ENCODE measurements at places on chromosomes 4 and X.
A peak's percentile ranks its signal among the peaks of the same experiment; 100 is the strongest.

DNA sequence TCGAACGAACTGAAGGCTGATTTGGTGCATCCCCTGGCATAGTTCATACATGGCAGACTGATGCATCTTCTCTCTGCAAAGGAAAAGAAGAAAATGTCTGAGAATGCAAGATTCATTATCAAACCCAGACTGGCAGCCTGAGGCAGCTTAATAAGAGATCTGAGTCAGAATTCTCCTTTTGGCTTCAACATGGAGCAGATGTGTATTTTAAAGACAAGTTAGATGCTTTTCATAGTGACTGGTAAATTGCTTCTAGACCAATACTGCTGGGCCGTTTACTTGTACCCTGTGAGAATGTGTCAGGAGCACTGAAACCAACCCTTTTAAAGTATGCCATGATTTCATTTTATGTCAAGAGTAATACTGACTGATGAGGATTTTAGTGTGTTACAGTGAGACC lies 322.0 kb downstream of the NR3C2 start:
- DNase-seq, result no peak

DNA sequence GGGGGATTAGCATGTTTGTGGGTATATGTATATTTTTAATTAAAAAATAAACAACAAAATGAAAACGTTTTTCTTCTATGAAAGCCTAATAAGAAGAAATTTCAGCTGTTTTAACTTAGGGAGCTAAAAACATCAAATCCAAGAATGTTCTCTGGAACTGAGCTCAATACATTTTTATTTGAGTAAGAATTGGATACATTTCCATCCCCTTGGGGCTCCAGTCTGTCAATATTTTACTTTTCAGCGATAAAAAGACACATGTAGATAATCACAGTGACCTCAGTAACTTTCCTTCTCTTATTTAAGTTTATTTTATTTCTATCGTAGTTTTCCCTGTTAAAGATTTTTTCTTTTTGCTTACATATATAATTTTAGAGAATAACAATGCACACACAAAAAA lies 59.3 kb downstream of the ELOVL6 start:
- DNase-seq, result no peak

GRCh38 chr4:85823295-85823694 lies 348.3 kb downstream of the ARHGAP24 start:
- DNase-seq, result no peak

DNA sequence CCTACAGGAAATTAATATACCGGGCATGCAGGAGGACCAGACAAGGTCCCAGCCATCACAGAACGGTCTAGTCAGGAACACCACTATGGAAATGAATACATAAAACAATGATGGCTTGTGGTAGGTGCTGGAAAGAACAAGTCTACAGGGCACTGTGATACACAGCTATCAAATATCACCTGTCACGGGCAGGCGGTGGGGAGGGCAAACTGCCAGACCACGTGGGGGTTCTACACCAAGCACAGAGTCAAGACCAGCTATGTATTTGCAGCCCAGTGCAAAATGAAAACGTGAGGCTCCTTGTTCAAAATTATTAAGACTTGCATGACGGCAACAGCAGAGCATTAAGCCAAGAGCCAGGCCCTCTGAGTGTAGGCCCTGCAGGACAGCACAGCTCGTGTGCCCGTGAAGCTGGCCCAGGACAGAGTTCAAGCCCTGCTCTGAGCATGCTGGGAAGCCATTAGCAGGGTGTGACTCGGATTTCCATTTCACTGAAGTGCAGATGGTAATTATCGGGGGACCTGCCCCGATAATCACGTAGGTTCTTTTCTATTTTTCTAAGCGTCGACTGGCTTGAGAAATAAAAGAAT lies 83.6 kb downstream of the JAKMIP1 start:
- no peak for DNase-seq

DNA sequence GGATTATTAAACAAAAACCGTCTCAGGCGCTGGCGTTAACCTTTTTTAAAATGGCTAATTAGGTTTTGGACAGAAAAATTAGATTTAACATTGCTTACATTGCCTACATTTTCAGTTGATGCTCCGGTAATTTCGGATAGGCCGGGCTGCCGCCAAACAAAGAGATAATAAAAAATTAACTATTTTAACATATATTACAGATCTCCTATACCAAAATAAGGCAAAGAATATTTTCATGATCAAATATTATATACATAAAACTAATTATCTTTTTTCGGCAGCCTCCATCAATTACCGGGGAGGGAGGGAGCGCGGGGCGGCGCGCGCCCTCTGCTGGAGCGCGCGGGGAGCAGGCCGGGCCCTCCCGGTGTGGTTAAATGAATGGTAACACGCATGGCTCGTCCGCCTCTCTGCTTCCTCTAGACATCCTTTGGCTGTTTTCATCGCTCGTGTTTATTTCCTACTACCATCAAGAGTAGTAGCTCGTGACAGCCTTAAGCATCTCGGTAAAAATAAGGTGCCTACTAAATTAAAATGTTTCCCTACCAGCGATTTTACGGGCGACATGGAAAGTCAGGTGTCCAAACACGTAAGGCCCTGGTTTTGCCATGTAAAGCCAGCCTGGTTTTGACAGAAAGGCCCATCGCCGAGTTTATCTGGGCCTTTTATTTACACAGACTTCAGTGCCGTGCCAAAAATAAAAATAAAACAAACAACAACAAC lies 52.4 kb upstream of the TMEM33 start:
- peak; percentile 64 for DNase-seq

DNA sequence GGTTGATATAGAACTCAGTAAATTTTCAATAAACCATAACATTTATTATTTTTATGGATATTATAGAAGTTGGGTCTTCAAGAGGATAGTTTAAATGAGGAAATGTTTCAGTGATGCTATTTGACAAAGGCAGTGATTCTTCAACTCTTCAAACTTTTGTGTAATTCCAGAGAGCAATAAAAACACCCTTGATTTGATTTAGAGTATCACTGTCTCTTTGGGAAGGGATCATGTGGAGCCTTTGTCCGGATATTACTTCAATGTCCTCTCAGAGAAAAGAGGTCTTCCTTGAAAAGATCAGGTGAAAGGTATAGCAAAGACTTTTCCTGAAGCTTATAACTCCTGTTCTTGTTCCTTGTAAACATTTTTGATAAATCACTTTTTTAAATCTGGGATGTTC lies 23.3 kb downstream of the GLRA3 start:
- DNase-seq, result no peak

DNA sequence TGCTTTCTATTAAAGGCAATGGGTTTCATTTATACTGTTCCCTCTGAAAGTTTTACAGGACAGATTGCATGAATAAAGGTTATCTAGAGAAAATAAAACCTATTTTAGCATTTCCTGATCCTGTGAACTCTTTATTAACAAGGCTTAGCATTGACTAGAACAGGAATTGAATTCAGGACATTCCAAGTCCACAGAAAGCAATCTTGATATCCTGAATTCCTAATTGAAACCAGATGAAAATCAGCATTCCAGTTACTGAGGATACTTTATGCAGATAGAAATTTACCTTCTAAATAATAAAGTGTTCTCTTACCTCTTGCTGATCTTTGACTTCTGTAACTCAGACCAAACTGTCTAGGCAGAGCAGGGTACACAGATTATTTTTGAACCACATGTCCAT lies 151.4 kb downstream of the ZNF518B start:
- no peak for DNase-seq

- peak; percentile 30 for DNase-seq
These were observed 96.5 kb upstream of the PACRGL start for GRCh38 chr4:20603671-20604313.

DNA sequence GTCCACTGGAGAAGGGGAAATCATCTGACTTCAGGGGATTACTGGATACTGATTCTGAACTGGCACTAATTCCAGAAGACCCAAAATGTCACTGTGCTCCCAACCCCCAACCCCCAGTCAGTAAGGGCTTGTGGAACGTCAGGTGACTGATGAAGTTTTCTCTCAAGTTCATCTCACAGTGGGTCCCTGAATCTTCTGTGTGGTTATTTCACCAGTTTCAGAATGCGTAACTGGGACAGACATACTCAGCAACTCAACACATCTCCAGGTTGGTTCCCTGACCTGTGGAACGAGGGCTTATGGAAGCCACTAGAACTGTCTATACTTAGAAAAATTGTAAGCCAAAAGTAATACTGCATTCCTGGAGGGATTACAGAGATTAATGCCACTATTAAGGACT lies 45.3 kb downstream of the DDX60L start:
- DNase-seq, result no peak

- DNase-seq, result no peak
These were observed 200.2 kb downstream of the SPRY1 start for GRCh38 chr4:123596805-123597204.

- DNase-seq, result no peak
These were observed 34.2 kb downstream of the OCRL start for GRCh38 chrX:129574214-129574613.

- DNase-seq, result no peak
These were observed 43.3 kb downstream of the MTMR1 start for GRCh38 chrX:150736475-150736874.

DNA sequence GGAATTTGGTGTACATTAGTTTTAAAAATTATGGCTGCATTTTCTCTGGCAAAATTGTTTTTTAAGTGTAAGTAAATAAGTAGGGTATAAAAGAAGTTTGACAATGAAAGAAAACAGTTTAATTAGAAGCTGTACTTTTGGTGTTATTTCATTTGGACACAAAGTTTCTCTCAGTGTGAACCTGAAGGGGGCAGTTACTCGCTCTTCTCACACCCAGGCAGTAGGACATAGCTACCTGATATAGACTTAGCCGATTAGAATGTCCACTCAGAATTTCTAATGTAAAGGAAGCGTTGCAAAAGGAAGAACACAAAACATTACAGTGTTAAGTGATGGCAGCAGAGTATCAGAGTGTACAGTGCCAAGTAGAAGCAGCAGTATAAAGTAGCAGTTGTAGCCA lies 311.9 kb upstream of the TECRL start:
- no peak for DNase-seq

- DNase-seq, result no peak
These were observed 286.4 kb downstream of the BCOR start for GRCh38 chrX:39811376-39811775.

- DNase-seq, result no peak
These were observed 5.1 kb upstream of the MTHFD2L start for GRCh38 chr4:74152836-74153235.

DNA sequence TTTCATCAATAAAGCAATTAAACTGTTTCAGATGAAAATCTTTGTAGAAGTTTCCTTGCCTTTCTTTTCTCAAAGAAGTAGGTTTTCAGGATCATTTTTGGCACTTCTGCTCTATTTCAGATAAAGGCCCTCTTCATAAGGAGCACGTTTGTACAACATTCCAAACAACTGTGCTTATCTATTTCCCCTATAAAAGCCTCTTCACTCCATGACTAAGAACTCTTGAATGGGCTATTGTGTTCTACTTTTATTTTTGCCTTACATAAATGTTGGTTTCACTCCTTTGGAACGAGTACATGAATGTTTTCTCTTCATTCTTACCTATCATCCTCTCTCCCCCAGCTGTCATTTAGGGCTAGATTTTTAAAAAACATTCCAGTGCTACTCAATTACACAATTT lies 288.0 kb upstream of the PPP1R2C start:
- DNase-seq, result no peak

DNA sequence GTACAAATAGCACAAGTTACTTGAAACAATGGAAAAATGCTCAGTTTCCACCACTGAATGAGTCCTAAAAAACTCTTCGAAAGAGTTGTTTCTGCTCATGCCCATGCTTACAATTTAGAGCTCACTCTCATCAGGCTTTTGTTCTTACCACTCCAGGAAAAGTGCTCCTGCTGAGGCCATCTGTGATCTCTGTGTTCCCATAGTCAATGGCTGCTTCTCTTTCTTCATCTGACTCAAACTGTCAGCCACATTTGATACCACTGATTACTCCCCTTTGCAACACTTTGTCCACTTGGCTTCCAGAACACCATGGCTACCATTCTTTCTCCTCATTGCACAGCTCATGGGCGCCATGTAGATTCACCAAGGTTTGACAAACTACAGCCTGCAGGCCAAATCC lies 80.0 kb upstream of the SLC34A2 start:
- DNase-seq, result no peak

GRCh38 chrX:106178826-106179225 lies 10.7 kb downstream of the PWWP3B start:
- no peak for DNase-seq

- peak; percentile 5 for DNase-seq
These were observed 208.8 kb downstream of the SH2D1A start for GRCh38 chrX:124555036-124555595.

All from HTR-8/SVneo (cell line).